ENCODE measurements at places on chromosomes 6 and 20.
A peak's percentile ranks its signal among the peaks of the same experiment; 100 is the strongest.

DNA sequence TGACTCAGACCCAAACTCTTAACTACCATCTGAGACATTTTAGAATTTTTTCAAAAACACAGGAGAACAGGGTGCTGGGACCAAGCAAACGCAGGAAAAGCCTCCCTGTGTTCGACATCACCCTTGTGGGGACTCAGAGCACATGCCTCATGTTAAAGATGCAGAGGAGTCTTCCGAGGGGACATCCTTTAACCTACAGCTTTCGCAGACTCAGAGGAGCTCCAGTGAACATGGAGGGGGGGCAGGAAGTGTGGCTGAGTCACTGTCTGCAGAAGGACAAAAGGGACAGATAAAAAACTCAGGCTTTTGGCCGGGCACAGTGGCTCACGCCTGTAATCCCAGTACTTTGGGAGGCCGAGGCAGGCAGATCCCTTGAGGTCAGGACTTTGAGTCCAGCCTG lies 15.1 kb downstream of the BMP7 start:
- DNase-seq: no peak

DNA sequence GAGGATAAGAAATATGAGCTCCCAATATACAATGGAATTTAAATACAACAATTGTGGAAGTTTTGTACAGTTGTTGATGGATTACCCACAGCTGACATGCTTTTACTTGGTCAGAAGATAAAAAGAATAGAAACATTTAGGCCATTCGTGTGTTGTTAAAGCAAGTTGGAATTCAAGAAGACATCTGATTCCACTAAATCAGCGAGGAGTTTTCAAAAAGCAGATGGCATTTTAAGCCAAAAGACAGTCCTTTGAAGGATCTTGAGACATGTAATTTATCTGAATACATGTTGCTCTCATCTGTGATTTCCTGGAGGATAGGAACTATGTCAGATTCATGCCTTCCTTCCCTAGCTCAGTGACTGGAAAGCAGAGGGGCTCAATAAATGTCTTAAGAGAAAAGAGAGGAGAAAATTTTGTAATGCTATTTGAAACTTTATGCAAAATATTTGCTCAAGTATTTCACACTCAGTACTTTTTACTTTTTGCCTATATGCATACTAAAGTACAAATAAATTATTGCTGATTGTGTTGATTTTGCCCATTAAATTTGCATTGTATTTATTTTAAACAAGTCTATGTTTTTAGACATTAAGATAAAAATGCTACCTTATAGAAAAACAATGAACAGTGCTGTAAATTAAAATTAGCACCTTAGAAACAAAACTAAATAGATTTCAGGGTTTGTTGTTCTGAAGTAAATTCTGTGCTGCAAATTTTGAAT lies 733.8 kb upstream of the FLRT3 start:
- no peak for DNase-seq

DNA sequence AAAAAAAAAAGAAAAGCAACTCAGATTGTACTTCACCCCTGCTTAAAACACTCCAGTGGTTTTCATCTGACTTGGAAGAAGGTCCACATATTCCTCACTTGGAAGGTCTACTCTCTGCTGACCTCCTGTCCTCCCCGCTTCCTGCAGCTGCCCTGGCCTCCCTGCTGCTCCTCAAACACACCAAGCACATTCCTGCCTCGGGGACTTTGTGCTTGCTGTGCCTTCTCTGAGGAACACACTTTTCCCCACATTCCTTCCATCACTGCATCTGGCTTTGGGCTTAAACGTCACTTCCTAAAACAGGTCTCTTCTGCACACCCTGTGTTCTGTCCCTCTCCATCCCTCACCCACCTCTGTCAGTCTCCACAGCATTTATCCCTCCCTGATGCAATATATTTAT lies 4.9 kb upstream of the PDYN start:
- no peak for DNase-seq

GRCh38 chr6:120686492-120686891 lies 647.8 kb downstream of the TBC1D32 start:
- DNase-seq: no peak

- no peak for DNase-seq
These were observed 6.4 kb upstream of the GPSM3 start for GRCh38 chr6:32198866-32199265.

- DNase-seq: no peak
These were observed 324.6 kb upstream of the PLCB4 start for GRCh38 chr20:8744228-8744844.

- no peak for DNase-seq
These were observed 190.8 kb upstream of the NOX3 start for GRCh38 chr6:155646443-155646842.

- DNase-seq: no peak
These were observed 34.7 kb downstream of the FOXQ1 start for GRCh38 chr6:1346558-1347091.

- DNase-seq: no peak
These were observed 50.2 kb upstream of the SIRPG start for GRCh38 chr20:1707588-1708449.

DNA sequence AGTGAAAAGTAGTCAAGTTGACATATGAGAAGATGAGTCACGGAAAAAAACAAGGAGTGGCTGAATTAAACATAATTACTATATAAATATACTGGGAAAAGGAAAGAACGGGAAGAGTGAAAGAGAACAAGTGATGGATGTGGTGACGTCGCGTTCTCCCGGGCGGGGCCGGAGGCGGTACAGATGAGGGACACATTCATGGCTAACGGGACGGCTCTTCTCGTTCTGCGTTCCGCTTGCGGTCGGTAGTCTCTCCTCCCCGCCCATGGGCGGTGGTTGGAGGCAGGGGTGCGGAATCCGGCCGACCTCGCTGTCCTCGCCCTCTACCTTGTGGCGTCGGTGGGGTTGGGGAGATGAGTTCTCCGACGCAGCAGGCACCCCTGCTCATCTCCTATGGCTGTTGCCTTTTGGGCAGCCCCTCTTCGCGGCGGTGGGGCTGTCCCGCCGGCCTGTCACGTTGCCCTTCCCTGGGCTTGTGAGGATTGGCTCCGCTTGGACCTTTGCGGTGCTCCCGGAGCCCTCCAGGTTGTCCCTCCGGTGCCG lies 22.5 kb downstream of the HLA-G start:
- DNase-seq: peak; percentile 41

DNA sequence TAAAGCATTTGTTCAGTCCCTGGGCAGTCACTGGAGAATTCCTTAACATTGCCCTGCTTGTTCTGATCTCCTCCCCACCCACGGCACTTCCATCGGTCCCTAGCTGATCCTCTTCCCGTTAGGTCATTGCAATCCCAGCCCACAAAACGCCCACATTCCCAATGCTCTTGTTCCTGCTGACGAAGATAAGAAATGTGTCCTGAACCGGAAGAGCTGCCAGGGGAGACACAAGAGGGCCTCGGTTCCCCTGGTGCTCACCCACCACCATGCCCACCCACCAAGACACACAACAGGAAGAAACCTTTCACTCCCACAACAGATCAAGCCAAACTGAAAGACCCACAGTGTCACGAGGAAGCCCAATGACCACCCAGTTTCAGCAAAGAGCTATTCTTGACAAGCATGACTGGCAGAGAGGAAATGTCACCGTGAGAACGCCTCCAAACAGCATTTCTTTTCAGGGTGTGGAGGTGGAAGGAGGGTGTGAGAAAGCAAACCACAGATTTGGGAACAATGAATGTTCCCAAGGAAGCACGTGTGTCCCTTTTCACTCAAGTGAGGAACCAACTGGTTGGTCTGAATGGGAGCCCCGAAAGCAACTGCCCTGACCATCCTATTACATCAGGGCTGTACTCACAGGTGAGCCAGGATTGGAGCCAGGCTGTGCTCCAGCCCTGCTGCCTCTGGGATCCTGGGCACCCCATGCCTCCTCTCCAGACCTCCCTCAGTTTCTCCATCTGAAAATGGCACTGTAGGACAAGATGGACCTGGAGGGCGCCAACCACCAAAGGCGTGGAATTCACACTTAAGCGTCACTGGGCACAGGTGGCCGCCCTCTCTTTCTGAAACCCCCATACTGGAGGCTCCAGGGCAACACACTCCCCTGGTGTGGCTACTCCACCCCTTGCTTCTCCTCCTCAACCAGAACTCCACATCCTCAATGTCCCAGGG lies 97.5 kb downstream of the ZMYND8 start:
- DNase-seq: no peak

DNA sequence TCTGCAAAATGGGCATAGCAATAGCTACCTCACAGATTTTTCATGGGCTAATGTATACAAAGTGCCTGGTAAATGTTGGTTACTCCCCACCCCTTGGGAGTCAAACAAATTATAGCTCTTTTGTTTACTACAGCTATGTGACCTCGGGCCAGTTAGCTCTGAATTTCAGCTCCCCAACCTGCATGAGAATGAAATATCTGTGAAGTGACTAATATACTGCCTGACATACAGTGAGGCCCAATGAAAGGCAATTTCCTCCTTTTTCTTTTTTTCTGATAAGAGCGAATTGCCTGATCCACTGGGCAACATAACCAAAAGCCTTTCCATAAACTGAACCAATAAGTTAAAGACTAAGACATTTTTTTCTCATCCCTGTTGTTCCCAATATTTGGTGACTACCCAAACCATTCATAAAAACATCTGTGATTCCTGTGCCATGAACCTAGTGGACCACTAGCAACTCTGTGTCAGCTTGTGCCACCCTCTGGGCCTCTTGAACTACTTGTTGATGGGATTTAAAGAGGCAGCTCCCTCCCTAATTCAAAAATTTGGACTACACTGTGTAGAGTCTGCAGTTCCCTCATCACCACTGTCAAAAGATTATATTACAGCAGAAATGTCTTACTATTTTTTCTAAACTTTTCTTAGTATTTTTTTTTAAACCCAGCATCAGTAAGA lies 91.9 kb upstream of the TMEM30A start:
- DNase-seq: no peak

DNA sequence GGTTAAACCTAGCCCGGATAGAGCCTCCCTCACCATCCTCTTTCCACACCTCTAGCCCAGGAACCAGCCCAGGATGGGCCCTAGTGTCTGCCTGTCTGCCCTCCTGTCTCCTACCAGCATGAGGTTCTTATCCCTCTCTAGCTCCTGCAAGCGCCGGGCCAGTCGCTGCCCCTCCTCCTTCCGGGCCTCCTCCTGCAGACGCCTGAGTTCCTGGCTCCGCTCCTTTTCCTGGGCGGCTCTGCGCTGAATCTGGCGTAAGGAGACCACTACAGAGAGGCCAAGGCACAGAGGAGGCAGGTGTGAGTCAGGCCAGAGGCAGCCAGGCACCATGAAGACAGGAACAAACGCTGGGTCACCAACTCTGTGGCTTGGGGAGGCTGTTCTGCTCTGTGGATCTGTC lies 4.3 kb upstream of the PSORS1C2 start:
- no peak for DNase-seq

GRCh38 chr6:37673436-37673835 lies 24.2 kb downstream of the MDGA1 start:
- DNase-seq: no peak

GRCh38 chr6:15501826-15502445 lies 160.9 kb downstream of the DTNBP1 start:
- no peak for DNase-seq

GRCh38 chr6:28531479-28532128 lies 5.9 kb downstream of the GPX5 start:
- DNase-seq: no peak

DNA sequence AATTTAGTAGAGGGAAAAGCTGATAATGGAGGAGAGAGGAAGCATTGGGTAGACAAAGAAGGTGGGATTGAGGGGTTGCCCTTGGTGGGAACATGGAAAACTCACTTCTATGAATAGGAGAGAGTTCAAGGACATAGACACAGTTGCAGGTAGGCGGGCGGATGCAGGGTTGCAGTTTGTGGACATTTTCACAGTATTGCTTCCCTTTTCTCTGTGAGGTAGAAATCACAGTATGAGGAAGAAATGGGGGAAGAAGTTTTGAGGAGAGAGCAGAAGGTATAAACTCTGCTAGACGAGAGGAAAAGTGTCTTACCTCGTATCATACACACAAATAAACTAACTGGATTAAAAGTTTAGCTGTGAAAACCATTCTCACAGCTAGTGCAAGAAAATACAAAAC lies 200.7 kb upstream of the ECI2 start:
- no peak for DNase-seq

DNA sequence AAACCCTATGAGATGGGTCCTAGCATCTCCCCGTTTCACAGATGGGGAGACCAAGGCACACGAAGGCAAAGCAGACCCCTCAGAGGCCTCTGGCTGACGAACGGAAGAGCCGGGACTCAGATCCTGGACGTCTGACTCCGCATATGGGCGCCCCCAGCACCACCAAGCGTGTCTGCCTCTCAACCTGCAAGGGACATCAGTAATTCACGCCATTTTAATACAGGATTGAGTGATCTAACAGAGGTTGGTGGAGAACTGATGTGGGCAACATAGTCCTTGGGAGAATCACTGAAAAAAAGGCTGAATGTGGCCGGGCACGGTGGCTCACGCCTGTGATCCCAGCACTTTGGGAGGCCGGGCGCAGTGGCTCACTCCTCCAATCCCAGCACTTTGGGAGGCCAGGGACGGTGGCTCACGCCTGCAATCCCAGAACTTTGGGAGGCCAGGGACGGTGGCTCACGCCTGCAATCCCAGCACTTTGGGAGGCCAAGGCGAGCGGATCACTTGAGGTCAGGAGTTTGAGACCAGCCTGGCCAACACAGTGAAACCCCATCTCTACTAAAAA lies 206.6 kb downstream of the DLL1 start:
- DNase-seq: no peak

Data from activated naive CD4-positive, alpha-beta T cell treated with Interleukin-2 at 50 U/mL for 16 hours (primary cell).